T-cell (primary cell): ENCODE measurements at places on chromosomes 4 and X.

DNA sequence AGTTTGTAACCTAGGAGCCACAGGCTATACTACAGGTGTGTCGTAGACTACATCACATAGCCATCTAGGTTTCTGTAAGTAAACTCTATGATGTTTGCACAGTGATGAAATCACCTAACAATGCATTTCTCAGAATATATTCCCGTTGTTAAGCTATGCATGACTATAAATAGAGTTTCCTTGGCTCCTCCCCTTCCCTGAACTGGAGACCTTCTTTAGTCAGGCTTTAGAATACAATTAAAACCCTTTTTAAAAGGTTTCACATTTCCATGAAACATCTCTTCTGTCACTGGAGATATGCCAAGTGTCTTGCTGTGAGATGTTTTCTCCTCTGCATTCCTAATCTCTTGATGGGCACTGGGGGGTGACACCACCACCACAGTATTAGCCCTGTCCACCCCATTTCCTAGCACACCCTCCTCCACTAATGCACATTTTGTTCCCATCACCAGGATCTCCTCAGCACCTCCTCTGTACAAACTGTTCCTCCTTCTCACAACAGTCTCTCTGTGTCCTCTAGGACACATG lies 334.6 kb upstream of the CPEB2 start:
- no peak for DNase-seq

DNA sequence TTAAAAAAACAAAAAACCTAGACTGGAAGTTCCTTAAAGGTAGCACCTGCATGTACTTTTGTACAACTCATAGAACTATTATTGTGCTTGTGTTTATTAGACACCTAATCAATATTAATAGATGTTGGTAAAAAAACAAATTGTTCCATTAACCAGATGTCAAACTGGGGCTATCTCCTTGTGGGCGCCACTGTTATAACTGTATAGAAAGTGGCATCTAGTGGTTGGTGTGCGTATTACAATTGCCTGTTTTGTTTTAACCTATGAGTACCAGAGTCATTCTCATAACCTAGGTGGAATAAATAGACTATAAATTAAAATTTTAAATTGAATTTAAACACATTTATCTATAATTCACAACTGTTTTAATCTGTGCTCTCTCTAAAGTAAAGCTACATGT lies 97.4 kb downstream of the COL4A5 start:
- no peak for DNase-seq

DNA sequence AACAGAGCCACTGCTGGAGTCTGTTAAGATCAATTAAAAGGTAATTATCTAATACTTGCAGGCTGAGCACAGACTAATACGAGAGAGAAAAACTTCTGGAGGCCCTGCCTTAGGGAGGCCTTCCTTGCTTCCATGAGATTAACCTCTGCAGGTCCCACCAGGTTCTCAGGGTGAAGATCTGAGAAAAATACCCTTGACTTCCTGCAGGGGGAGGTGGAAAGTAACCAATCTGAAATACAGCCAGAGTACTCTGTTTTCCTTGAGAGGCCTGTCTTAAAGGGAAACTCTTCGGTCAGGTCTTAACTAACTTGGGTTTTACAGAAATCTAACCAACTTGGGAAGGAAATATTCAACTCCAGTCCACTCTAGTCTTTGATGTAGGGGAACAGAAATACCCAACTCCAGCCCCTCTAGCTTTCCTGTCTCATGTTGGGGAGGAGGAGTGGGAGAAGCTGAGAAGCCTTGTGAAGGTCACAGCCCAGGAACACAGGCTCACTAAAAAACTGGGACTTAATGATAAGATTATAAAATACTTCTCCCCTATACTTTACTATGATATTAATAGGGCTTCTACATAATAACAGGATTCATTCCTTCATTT lies 77.1 kb downstream of the TBCK start:
- no peak for DNase-seq

DNA sequence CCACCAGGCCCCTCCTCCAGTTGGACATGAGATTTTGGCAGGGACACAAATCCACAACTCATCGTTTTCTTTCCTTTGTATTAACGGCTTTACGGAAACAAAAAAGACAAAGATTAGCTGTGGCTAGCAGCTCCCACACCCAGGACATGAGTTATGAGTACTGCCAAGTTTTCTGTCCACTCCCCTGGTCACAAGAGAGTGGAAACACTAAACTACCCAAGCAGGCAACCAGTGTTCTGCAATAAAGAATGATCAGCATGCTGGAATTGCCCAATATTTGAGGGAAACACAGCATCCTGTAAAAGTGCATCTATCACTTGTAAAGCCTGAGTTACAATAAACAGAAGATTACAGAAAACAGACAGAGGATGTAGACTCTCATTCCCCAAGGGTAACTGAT lies 358.4 kb downstream of the NLGN4X start:
- no peak for DNase-seq

GRCh38 chr4:47538111-47538824 lies 53.2 kb downstream of the ATP10D start:
- no peak for DNase-seq

DNA sequence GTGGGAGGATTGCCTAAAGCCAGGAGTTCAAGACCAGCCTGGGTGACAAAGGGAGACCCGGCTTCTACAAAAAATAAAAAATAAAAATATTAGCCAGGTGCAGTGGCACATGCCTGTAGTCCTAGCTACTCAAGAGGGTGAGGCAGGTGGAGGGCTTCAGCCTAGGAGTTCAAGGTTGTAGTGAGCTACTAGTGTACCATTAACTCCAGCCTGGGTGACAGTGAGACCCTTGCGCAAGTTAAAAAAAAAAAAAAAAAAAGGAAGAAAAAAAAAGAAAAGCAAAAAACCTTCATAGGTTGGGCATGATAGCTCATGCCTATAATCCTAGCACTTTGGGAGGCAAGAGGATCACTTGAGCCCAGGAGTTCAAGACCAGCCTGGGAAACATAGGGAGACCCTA lies 5.8 kb downstream of the SCLT1 start:
- no peak for DNase-seq

DNA sequence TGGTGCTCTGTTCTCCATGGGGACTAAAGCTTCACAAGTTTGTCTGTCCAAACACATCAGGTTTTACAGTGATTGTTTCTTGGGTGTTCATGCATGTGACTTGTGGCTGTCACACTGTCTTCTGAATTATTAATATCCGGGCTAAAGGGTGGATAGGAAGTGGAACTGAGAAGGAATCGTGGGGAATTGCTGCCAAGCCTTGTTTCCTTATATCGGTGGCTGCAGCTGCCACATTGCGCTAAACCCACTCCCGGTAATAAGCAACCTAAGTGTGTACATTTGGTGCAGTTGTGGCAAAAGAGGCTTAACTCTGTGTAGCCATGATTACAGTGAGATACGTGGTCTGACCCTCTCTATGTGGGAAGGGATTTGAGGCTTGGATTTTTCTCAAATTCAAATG lies 30.7 kb downstream of the SEPTIN11 start:
- DNase-seq, result no peak

DNA sequence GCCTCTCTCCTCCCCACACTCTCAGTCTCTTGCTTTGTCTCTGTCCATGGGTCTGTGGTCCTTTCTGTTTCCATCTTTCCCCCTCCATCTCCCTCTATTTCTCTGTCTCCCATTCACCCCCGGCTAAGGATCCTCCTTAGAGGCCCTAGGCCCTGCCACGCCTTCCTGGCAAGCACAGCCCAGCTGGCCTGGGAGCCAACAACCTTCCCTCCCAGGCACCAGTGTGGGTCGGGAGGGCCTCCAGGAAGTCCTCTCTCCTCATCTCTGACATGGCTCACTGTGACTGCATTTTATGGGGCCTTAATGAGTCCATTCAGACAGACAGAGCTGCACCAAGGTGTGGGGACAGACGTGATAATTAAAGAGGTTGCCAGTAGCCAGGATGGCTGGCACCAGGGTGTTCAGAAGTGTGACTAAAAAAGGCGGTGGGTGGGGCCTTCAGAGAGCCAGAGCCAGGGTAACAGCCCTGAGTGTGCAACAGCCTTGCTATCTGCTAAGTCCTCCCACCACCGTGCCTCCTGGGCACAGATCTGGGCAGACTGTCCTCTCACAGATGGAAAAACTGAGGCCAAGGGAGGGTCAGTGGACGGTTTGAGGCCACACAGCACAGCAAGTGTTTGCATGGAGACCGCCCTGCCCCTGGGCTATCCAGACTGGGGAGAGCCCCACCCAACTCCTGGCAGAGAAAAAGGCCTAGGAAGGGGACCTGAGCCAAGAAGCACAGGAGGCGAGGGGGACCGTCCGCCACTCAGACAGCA lies 31.5 kb downstream of the BLOC1S4 start:
- DNase-seq, result no peak

DNA sequence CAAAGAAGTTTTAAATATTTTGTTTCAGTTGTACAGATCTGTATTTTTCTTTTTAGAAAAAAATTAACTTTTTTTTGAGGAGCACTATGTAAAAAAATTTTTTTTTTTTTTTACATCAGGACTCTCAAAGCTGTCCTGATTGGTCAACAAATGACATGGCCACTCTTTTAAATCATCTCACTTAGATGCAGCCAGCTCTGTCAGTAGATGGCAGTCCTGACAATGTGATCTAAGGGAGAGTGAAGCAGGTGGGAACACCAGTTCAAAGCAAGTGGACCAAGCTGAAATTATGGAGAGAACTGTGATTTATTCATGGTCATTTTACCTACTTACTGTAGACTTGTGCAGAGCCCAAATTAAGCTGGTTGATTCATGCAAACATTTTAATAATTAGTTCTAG lies 174.7 kb upstream of the GPRIN3 start:
- no peak for DNase-seq

DNA sequence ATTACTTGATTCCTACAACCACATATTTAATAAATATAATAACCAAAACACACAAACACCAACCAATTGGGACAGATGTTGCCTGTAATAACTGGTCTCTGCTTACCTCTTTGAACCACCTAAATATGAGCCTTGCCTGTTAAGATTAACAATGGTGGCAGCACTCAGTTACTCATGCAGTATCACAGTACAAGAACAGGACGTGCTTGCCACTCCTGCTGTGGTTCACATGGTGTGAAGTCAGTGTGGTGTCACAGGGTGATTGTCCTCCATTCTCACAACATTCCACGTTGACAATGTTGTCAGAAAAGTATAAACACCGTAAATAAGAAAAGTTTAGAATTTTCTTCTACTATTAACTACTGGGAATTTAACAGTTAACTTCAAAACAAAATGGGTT lies 365.0 kb downstream of the PPP3CA start:
- DNase-seq, result no peak

GRCh38 chr4:170425521-170426143 lies 335.9 kb upstream of the AADAT start:
- no peak for DNase-seq

GRCh38 chrX:22047468-22047867 lies 15.3 kb downstream of the PHEX start:
- no peak for DNase-seq

- DNase-seq, result no peak
These were observed 111.4 kb downstream of the LUZP4 start for GRCh38 chrX:115400960-115401359.

- DNase-seq, result no peak
These were observed 130.2 kb downstream of the SH2D1A start for GRCh38 chrX:124476562-124476961.

GRCh38 chr4:10020106-10020505 lies 1.2 kb downstream of the SLC2A9 start:
- DNase-seq, result no peak

- DNase-seq, result no peak
These were observed 1305.8 kb downstream of the PCDH7 start for GRCh38 chr4:32025851-32026459.

- DNase-seq, result no peak
These were observed 355.9 kb upstream of the AGA start for GRCh38 chr4:177798161-177798560.

DNA sequence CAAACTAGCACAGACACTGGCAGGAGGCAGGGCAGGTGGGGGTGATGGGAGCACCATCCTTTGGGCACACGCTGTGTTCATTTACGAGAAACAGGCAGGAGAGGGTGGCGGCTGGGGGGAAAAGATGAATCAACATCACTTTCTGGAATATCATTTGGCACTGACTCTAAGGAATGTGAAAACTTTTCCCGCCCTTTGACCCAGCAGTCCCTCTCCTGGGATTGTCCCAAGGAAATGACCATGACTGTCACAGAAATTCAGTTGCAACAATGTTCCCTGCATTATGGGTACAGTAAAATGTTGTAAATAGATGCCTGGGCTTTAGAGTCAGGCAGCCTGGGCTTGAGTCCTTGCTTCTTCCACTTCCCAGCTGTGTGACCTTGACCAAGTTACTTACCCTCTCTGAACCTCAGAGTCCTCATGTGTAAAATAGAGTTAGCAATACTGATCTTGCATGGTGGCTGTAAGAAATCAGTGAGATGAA lies 58.6 kb downstream of the ABLIM2 start:
- DNase-seq, result no peak

DNA sequence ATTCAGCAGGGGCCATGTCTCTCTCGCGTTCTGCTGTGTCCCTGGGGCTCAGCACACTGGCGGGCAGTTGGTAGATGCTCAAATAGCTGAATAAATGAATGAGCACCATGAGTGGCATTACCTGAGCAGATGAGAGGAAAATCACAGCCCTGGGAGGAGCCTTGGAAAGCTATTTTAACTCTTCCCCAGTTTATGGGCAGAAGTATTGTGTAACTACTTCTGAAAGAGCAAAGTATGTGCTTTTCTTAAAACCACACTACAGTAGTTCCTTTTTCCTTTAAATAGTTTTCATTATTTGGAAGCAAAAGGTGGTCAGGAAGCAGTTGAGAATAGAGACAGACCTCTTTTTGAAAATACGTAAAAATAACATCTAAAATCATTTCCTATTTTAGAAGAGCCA lies 3.0 kb upstream of the PLAC1 start:
- DNase-seq, result no peak

- no peak for DNase-seq
These were observed 62.6 kb downstream of the PDGFC start for GRCh38 chr4:156909010-156909409.

DNA sequence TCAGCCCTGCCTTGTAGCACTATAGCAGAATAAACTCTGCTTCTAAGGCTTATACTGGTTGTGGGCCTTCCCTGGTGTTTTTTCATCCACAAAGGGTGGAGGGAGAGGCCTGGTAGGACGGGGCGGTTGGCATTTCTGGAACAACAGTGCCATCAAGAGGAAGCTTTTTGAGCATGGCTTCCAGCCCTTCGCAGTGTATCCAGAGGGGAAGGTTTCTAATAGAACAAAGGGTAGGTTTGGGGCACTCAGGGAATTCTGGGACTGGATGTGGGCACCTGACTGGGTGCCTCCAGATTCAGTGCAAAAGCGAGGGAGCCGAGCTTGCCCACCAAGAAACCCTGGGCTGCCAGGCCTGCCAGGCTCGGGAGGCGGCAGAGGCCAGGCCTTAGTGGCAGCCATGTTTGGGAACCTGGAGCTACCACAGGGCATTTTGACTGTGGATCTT lies 229.6 kb upstream of the AGTR2 start:
- DNase-seq, result no peak

- no peak for DNase-seq
These were observed 29.7 kb upstream of the IL9R start for GRCh38 chrX:155967653-155968325.
